Stimulated activated CD8-positive, alpha-beta memory T cell treated with anti-CD3 and anti-CD28 coated beads, Interleukin-4, amount 100 ng/mL, for 4 hours (primary cell): ENCODE measurements at places on chromosomes 5 and 9.

DNA sequence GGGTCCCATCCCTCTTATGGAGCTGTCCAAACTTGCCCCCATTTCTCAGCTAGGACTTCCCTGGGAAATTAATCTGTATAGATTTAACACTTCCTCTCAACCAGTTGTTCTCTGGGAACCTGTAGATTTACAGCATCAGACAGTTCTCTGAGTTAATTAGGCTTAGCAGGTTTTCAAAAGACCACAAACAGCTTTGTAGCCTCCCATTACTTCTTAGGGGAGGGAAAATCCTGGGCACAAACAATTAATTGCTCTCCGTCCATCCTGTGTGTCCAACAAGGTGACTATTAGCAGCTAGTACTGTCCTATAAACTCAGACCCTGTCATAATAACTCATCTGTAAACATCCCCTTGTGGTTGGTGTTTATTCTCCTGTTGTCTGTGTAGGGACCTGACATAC is 197.9 kb downstream of the GOLPH3 start:
- no peak for DNase-seq

- no peak for DNase-seq
Measured at GRCh38 chr5:154265197-154265773, 74.8 kb downstream of the GALNT10 start.

GRCh38 chr5:175452166-175452565 is 8.2 kb upstream of the DRD1 start:
- no peak for DNase-seq

GRCh38 chr9:72590824-72591223 is 69.4 kb downstream of the TMC1 start:
- no peak for DNase-seq

GRCh38 chr9:4622016-4622415 is 40.1 kb upstream of the PLPP6 start:
- no peak for DNase-seq
